Fibroblast of skin of right quadriceps (primary cell): ENCODE measurements at places on chromosomes 16 and 17.

GRCh38 chr16:2831203-2831602, 1.1 kb downstream of the ZG16B start:
- DNase-seq = no peak

DNA sequence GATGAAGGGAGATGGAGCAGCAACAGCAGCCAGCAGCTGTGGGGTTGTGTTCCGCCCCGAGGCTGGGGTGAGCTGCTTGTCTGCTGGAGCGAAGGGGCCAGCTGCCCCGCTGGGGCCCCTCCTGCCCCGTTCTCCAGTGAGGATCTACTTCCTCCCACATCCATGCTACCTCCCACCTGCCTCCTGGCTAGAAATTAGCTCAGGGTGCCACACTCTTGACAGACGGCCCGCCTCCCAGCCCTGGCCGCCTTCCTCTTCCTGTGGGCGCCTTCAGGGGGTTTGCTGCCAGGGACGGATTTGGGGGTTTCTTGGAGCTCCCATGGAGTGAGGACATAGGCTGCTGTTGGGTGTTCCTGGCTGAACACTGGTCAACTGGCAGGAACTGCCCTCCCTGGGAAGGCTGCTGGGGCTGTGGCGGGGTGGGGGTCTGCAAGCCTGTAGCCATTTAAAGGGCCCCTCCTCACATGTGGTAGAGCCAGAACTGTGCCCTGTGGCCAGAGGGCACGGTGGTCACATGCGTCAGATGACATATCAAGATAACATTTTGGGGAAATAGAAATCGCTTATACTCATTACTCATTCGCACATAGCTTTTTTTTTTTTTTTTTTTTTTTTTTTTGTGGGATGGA, 13.1 kb downstream of the TBC1D24 start:
- no peak for DNase-seq

DNA sequence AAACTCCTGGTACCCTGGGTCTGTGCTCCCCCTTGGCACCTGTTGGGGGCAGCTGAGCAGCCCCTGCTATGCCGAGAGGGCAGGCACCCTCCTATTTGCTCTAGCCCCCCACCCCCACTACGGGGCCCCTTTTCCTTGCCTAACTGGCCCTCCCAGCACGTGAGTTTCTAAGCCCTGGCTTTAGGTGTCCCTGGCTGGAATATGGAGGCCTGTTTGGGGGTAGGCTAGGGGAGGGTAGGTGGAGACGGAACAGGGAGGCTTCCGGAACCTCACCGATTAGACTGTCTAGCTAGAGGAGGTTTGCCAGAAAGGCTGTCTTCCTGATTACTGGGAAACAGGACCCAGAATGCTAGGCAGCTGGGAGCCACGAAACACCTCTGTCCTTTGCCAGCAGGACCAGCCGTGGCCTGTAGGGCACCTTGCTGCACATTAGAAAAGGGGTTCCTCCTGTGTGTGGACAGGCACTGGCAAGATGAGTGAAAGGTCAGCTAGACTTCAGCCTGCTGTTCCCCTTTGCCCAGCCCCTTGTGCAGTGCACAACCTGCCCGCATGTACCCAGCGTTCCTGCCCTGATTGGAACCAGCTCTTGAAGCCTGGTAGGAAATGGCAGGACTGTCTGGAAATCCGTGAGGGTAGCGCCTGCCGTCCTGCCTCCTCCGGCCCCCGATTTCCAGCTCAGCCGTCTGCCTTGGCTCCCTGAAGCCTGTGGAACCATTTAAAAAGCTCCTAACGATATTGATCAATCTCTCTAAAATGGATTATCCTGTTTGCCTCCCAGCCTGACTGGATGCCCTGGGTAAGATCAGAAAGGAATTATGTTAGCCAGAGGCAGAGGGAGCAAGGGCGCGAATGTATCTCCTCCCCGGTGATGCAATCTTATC, 83.4 kb upstream of the GSE1 start:
- no peak for DNase-seq

DNA sequence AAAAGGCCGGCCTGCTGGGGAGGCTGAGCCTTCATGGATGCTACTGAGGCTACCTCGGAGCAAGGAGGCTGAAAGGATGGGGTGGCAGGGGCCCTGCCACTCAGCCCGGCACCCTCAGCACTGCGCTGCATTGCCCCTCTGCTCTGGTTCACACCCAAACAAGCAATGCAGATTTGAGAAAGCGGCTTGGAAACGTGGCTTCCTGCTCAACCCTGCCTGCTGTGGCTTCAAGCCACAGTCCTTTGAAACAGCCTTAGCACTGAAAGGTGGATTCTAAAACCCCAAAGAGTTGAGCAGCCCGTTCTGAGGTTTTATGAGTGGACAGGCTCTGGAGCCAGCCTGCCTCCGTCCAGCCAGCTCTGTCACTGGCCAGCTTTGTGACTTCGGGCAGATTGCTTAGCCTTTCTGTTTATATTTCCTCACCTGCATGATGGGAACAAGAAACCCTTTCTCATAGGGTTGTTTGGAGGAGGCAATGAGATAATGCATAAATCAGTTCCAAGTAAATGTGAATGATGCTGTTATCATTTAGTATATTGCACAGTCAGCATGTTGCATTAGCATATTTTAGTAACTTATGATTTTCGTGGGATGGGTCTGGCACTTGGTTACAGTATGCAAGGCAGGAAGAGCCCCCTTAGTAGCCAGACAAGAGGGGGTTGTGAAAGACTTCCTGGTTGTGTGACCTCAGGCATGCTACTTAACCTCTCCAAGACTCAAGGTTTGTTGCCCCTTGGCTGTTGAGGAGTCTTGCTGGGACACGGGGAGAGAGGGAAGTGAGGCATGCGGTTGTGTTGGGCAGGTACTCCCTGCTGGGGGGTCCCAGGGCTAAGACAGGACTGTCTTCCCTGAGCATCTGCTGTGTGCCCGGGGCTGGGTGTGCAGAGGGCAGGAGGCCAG, 23.6 kb downstream of the CRISPLD2 start:
- DNase-seq = no peak

- DNase-seq = no peak
These were observed 10.9 kb upstream of the SREBF1 start for GRCh38 chr17:17847726-17848125.

DNA sequence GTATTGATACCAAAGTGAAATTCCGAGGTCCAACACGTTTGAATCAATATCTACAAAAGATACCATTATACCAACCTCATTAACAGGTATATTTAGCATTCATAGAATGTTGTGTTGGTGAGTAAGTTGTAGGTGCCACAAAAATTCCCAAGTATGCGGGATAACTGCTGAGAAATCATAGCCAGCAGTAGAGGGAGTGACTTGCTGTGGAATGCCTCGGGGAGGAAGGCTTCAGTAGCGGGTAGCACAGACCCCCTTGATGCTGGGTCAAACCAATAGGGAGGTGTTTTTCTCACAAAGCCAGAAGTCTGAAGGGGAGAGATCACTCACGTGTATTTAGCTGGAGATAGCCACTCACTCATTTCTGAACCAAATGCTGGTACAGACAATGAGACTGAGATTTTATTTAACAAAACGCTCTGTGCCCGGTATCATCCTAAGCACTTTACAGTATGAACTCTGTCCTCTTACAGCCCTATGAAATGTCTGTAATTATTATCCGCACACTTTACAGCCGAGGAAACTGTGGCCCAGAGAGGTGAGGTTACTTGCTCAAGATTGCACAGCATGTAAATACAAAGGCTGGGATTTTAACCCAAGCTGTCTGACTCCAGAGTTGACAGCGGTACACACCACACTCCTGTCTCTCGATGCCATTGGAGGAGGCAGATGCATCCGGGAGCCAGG, 23.1 kb downstream of the HSBP1 start:
- DNase-seq = peak; percentile 36

- DNase-seq = no peak
These were observed 204.0 kb downstream of the XYLT1 start for GRCh38 chr16:17266608-17267313.

GRCh38 chr17:7867881-7868329, 10.1 kb downstream of the CYB5D1 start:
- no peak for DNase-seq

GRCh38 chr16:69131167-69131838, 1.1 kb downstream of the CHTF8 start:
- peak; percentile 44 for DNase-seq

- no peak for DNase-seq
These were observed 1927.2 kb downstream of the TP53TG3F start for GRCh38 chr16:35386619-35387018.

GRCh38 chr17:75060434-75061054, 13.5 kb downstream of the KCTD2 start:
- no peak for DNase-seq

DNA sequence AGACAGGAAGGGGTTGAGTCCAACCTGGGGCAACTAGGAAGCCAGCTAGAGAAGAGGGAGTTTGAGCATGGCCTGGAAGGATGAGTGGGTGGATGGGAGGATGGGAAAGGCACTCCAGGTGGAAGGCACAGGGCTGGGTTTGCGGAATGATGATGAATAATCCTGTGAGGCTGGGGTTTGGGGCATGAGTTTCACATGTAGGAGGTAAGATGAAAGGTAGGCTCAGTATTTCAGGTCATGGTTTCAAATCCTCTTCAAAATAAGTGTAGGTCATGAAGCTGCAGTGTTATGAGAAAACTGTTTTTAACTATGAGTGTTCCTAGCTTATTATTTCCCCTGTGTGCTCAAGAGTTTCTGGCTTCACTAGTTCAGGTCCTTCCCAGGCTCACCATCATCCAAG, 130.3 kb downstream of the SKAP1 start:
- DNase-seq = no peak

GRCh38 chr17:49217651-49218413, 7.3 kb downstream of the ABI3 start:
- DNase-seq = no peak

- no peak for DNase-seq
These were observed 100.5 kb downstream of the MSI2 start for GRCh38 chr17:57356719-57357391.

- no peak for DNase-seq
These were observed 149.6 kb upstream of the GNAO1 start for GRCh38 chr16:56041556-56042140.

GRCh38 chr17:46039592-46040186, 40.6 kb downstream of the STH start:
- no peak for DNase-seq

- DNase-seq = no peak
These were observed 244.6 kb upstream of the SDK2 start for GRCh38 chr17:73888862-73889261.

- no peak for DNase-seq
These were observed 1.8 kb upstream of the ENPP7 start for GRCh38 chr17:79728908-79729471.

DNA sequence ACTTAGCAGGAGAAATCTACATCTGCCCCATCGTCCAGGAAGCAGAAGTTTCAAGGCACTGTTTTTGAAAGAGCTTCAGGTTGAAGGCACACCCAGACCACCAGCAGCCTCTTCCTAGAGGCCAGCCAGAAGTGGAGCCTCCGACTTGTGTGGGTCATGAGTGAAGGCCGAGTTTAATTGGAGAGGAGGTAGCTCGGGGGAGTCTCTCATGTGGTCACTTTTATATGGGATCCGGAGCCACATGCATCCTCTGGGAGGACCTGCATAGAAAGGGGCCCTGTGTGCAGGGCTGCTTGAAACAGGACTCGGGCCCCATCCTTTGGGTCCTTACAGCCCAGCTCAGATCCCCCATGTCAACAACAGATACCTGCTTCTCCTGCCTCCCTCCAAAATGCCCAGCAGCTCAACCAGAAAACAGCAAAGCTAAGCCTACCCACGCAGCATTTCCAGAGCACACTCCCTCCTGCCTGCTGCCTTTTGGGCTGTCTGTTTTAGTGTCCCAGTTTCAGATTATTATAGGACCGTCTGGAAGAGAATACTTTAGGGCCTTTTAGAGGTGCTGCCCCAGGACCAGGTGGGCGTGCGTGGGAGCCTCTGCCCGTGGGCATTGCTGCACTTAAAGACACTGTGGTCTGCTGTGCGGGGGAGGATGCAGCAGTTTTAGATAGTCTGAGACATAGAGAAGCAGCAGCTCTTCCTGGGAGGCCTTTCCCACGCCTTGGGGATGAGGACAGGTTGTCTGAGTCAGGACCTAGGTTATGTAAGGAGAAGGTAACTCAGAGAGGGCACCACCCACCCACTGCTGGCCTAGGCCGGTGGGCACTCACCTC, 29.5 kb downstream of the MPRIP start:
- DNase-seq = no peak

GRCh38 chr16:82017911-82018568, 6.8 kb upstream of the SDR42E1 start:
- DNase-seq = no peak

DNA sequence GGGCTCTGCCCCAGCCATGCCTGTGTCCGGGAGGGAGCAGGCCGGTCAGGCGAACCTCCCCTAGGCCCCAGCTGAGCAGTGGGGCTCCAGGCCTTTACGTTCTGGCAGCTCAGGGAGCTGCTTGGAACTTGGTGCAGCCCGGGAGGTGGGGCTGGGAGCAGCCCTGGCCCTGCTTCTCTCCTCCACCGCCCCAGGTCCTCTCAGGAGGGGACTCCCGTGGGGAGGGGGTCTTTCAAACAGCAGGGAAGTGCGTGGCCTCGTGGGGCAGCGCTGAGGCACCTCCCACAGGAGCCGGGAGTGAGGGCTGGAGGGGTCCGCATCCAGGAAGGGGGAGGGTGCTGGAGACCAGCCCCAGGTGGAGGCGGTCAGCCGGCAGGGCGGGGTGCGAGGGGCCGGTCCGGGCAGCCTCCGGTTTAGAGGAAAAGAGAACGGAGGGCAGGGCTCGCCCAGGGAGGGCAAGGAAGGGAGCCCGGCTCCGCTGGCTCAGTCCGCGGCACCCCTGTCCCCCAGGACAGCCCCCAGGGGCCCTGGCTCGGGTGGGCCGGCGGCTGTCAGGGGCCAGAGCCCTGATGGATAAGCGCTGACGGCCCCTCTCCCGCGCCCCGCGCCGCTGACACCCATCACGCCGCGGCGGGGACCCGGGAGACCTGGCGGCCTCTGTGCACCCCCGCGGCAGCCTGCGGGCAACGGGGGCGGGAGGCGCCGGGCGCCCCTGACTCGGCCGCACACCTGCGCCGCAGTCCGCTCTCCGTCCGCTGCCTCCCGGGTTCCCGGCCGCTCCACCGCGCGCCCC, 587 bp upstream of the PRR35 start:
- no peak for DNase-seq

GRCh38 chr17:68572138-68572842, 28.9 kb downstream of the FAM20A start:
- DNase-seq = no peak

DNA sequence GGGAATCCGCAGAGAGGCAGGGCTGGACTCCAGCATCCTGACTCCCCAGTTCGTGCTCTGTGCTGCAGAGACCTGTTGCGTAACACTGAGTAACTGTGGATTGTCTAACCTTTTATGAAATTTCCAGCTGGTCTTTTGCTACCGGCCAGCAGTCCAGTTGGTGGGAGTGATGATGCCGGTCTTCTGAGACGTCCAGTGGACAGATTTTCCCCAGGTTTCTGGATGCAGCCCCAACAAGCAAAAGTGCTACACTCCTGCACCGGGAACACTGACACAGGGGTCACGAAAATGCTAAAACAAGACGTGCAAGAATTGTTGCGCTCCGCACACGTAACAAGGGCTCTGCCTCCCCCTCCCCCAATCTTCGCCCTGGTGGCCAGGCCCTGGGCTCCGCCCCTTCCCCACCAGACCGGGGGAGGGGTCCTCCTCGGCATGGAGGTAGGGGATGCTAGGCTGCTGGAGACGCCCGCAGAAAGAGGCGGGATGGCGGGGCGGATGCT, 701 bp upstream of the MRC2 start:
- DNase-seq = peak; percentile 77
